Upper lobe of left lung (tissue), 6 donors: ENCODE measurements at places on chromosomes 3 and 15. TPM values are rescaled to one million over a fixed set of nuclear protein-coding genes. Genes with fewer than 3 reads are reported as not detected.
A peak's percentile ranks its signal among the peaks of the same experiment; 100 is the strongest.

Gene ZBTB47
- 29.0 TPM for total RNA-seq

GRCh38 chr15:80752204-80752603, 27.0 kb upstream of the CEMIP start:
- DNase-seq = no peak

DNA sequence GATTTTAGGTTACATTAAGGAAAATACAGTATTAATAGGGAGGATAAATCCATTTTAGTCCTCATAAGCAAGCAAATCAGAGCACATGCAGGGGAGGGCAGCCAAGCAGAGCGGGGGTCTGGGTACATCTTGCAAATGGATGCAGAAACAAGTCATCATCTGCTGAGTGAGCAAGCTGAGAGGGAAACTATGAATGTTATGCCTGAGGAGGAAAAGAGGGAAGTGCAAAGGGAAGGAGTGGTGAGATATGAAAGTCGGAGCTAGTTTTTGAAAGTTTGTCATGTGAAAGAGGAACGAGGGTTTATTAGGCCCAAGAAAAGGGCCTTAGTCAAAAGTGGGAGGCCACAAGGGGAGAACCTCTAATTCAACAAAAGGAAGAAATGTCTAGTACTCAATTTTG, 15.4 kb downstream of the PTX3 start:
- DNase-seq = no peak

DNA sequence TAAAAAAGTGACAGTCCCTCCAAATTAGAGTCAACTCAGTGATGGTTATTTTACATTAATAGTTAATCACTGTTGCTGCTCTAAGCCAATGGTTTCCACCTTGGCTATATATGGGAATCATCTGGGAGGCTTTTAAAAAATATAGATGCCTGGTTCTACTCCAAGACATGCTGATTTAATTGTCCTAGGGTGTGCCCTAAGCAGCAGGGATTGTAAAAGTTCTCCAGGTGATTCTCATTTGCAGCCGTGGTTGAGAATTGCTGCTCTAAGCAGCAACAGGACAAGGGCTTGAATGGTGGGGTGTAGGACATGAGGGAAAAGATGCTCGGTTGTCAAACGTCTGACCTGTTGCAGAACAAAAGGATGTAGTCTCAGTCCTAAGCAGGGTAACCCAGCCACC, 405.1 kb upstream of the MCTP2 start:
- no peak for DNase-seq

GRCh38 chr3:9022305-9023225, 59.3 kb upstream of the RAD18 start:
- no peak for DNase-seq

- DNase-seq = no peak
Observed at GRCh38 chr3:178567611-178568010, 31.4 kb downstream of the KCNMB2 start.

DNA sequence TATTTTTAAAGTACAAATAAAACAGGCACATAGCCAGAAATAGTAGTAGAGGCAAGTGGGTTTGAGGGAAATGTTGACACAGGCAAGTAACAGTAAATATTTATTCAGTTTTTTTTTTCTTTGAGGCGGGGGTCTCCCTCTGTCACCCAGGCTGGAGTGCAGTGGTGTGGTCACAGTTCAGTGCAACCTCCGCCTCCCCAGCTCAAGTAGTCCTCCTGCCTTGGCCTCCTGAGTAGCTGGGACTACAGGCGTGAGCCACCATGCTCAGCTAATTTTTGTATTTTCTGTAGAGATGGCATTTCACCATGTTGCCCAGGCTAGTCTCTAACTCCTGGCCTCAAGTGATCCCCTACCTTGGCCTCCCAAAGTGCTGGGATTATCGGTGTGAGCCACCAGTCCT, 43.5 kb downstream of the PHLDB2 start:
- no peak for DNase-seq

DNA sequence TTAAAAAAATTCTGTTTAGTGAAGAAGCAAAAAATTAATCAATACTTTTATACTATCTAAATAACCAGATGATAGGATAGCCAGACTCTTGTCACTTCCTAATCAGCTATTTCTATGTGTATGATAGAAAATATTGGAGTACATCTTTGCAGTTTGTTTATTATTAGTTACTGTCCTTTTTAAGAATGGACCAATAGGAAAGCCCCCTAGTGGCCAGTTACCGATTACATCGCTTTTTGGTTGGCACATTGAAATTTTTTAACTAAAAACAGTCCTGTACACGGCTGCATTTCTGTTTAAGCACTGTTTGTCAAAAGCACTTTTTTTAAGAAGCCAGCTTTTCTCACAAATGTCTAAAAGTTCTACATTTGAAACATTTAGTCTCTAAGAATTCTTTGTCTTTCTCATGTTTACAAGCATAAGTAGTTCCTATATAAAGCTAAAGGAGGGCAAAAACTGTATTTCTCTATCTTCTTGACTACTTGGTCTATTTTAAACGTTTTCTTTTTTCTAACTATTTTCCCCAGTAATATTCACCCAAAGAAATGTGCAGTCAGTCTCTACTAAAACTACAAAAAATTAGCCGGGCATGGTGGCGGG, 253.2 kb upstream of the LRTM1 start:
- DNase-seq = no peak

Gene CFAP100
- total RNA-seq = 57.9 TPM

DNA sequence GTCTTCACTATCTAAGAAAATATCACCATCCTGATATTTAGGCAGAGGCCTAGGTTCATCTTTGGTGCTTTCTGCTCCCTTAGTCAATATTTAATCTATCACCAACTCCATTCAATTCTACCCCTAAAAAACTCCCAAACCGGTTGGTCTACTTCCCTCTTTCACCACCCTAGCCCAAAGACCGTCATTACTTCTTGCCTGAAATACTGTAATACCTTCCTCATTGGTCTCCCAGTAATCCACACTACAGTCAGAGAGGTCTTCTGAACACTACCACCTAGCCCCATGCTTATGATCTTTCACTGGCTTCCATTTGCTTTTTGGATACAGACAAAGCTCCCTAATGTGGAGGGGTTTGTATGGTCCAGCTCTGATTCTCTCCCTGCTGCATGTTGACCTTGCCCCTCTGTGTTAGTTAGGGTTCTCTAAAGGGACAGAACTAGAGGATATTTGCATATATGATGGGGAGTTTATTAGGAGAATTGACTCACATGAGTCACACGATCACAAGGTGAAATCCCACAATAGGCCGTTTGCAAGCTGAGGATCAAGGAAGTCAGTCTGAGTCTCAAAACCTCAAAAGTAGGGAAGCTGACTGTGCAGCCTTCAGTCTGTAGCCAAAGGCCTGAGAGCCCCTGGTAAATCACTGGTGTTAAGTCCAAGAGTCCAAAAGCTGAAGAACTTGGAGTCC, 36.4 kb upstream of the ATP2C1 start:
- no peak for DNase-seq

Gene CFAP91
- total RNA-seq = 5.5 TPM

GRCh38 chr3:58670506-58671135, 4.0 kb upstream of the FAM3D start:
- DNase-seq = no peak

GRCh38 chr15:27339138-27339537, 368.2 kb downstream of the GABRG3 start:
- no peak for DNase-seq

- no peak for DNase-seq
Observed at GRCh38 chr15:33104212-33104611, 90.3 kb downstream of the FMN1 start.

Gene SYNPR
- total RNA-seq = not detected

DNA sequence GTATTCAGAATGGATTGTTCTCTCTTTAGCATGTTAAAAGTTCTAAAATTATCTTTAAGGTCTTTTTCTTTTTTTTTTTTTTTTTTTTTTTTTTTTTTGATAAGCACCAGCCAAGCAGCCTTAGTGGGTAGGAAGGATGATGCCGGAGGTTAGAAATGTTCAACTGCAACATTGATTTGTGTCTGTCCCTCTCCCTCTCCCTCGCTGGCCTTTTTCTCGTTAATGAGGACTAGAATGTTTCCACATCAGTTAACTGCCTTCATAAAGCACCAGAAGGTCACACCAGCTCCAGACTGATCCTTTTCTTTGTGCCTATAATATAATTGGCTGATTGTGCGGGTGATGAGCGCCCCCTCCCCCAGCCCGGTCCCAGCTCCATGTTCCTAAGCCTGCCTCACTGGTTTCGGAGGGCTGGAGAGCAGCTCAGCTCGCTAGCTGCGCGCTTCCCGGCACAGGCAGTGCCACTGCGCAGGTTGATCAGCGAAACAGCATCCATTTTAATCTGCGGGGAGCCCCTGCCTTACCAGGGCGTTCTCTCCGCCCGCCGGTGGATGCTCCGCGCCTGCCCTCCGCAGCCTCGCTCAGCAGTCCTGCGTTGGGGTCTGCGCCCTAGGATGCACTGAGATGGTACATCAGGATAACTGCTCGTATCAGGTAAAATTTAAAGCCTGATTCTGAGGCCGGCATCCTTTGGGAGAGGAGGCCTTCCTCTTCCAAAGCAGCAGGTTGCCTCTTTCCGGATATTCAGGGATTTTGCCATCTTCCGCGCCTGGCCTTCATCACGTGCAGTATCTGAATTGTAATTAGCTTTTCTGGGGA, 148.9 kb upstream of the IL12A start:
- peak; percentile 47 for DNase-seq

DNA sequence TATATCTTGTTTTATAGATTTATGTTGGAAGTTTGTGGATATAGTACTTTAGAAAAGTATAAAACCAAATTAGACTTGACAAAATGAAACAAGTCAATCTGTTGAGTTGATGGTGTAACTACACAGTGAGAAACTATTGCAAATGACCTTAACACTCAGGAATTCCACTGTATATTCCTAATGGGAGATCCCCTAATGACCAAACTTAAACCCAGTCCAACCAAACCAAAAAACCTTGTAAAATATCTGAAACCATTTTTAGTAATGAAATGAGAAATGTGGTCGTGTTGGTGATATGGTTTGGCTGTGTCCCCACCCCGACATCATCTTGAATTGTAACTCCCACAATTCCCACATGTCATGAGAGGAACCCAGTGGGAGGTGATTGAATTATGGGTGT, 31.9 kb upstream of the ATP13A3 start:
- DNase-seq = no peak

DNA sequence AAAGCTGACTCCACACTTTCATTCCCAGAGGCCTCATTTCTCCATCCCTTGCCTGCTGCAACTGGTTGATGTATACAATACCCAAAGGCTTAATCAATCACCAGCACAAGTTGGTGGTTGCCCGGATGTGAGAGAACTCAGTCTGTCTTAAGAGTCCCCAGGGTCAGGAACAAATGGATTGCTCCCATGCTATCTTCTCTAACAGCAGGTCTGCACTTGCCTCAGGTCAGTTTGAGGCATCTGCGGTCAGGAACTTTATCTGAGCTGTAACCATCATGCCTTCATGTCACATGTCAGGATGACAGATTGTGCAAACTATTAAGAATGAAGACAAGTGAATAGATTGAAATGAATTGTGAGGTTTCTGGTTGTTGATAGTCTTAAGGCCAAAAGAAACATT, 56.1 kb downstream of the BFSP2 start:
- no peak for DNase-seq

DNA sequence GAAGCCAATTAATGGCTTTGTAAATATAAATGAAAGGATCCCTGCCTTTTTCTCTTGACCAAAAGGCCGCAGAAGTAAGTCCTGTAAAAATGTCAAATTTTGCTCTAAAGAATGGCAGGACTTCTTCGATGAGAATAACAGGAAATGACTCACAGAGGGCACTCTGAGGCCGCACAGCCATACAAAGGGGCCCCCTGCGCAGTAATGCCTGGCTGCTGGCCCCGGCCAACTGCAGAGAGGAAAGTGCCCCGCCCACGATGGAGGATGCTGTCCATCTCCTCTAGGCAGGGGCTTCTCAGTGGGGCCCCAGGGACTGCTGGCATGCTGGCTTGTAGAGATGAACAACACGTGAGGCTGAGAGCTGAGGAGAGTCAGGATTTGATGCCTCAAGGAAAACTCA, 18.1 kb upstream of the SCN10A start:
- peak; percentile 25 for DNase-seq

DNA sequence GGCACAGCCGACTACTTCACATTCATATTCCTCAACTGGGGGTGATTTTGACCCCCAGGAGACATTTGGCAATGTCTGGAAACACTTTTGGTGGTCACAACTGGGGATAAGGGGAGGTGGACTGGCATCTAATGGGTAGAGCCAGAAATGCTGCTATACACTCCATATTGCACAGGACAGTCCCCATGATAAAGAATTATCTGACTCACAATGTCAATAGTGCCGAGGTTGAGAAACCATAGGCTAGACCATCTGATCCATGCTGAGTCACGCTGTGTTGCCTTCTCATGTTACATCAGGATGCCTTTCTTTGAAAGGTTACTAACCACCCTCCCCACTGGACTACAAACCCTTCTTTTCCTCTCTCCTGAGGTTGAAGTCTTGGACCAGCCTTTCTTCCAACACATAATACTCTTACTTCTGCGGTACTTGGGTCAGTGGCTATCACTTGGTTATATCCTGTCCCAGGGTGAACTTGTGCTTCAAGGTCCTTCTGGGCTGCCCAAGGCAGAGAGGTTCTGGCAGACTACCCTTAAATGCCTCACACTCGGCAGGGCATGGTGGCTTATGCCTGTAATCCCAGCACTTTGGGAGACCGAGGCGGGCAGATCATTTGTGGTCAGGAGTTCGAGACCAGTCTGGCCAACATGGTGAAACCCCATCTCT, 68.8 kb downstream of the CTNNB1 start:
- no peak for DNase-seq

Gene GXYLT2
- total RNA-seq = 4.4 TPM
